ENCODE measurements at places on chromosomes 4 and X. TPM values are rescaled to one million over a fixed set of nuclear protein-coding genes. Genes with fewer than 3 reads are reported as not detected.

DNA sequence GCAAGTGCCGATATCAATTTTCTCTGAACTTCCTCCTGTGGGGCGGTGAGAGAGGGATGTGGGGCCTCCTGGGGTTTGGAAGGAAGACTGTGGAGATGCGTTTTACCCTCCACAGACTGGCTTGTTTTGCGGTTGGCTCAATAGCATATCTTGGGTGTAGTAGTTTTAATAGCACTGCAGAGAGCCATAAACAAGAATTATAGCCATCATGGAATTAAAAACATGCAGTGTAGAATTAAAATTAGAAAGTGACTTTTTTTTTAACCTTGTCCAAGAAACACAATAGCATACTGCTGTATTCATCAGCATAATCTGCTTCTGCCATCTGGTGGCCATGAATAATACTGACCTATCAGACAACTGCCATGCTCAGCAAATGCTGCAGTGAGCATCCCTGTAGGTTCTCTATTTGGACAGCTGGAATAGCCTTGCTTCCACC lies 47.3 kb upstream of the SCML1 start:
- peak; percentile 73 for DNase-seq

DNA sequence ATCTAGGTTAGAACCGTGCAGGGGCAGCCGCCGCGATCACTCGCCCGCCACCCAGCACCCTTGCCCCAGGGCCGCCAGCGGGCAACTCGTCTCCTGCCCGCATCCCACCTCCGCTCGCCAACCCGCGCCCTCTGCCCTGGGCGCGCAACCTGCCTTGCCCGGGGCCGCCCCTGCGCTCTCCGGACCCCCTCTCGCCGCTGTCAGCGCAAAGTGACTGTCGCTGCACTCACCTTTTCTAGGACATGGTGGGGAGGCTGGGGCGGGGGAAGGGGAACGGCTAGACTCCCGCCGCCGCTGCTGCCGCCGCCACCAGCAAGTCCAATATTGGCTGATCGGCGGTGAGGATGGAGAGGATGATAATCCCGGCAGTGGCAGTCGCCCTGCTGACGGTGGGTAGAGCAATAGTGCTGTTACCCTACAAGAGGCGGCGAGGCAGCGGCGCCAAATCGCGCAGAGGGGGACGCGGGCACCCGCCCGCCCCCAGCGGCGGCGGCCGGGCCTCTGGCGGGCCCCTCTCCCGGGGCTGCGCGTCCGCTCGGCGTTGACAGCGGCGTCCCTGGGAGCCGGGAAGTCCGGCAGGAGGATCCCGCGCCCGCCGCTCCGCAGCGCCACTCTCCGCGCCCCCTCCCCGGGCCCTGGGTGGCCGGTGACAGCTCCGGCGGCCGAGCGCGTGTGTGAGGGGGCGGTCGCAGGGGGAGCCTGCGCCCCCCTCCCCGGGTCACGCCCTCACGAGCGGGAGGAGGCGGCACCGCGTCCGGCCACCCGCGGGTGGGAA lies 2.3 kb upstream of the NR3C2 start:
- DNase-seq: no peak

- DNase-seq: no peak
Observed at GRCh38 chr4:31283679-31284078, 563.5 kb downstream of the PCDH7 start.

GRCh38 chr4:16844816-16845586 lies 53.4 kb downstream of the LDB2 start:
- DNase-seq: no peak

DNA sequence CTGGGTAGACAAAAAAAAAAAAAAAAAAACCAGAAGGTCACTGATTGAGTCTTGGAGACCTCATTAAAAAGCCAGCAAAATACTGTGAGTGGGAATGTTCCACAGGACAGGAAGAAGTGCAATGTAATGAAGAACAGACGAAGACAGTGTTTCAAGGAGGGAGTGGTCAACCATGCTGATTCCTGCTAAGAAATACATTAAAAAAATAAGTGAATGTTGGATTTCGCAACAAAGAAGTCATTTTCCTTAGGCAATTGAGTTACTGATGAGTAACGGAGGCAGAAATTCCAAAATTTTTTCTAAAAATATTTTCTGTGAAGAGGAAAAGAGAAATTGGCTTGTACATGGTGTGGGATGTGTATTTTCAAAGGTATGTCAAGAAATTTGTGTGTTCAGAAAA lies 94.3 kb upstream of the FAM47B start:
- peak; percentile 50 for DNase-seq

The GBA3 gene
- total RNA-seq: not detected

Measured in MCF 10A (cell line).